Esophagus squamous epithelium (tissue), 5 donors: ENCODE measurements at places on chromosomes 3 and 15.

DNA sequence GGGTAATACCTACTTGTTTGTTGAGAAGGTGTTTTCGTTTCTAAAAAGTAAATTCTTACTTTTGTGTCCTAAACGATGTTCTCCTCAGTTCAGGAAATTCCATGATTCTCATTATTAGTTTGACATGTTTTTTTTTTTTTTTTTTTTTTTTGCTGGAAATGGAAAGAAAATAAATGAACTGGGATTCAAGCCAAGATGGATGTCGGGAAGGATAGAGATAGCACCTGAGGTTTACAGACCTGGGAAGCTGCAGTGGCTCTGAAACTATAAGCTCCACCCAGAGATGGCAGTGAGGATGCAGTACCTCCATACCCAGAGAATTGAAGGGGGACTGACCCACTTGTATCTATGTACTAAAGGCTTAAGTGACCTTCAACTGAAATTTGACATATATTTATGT lies 334.6 kb upstream of the TGFBR2 start:
- no peak for DNase-seq

- no peak for DNase-seq
These were observed 631 bp downstream of the CYP1A1 start for GRCh38 chr15:74724570-74725224.

DNA sequence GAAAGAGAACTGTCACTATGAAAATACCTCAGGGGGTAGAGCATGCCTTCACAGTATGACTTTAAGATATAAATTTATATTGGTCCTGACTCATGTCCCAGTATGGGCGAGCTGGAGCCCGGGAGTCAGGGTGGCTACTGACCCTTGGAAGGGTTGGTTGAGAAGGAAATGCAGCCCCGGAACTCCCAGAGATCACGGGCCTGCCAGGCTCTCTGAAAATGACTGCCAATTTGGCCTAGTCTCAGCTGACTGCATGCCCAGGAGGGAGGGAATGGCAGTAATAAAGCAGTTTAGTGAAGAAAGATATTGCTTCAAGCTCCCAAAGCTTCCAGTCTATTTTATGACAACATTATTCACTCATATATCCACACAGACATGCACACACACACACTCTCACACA lies 299.0 kb downstream of the NR2F2 start:
- DNase-seq, result no peak

GRCh38 chr3:17891139-17891856 lies 148.9 kb upstream of the TBC1D5 start:
- DNase-seq, result no peak

GRCh38 chr3:188191460-188191859 lies 37.5 kb downstream of the LPP start:
- no peak for DNase-seq

DNA sequence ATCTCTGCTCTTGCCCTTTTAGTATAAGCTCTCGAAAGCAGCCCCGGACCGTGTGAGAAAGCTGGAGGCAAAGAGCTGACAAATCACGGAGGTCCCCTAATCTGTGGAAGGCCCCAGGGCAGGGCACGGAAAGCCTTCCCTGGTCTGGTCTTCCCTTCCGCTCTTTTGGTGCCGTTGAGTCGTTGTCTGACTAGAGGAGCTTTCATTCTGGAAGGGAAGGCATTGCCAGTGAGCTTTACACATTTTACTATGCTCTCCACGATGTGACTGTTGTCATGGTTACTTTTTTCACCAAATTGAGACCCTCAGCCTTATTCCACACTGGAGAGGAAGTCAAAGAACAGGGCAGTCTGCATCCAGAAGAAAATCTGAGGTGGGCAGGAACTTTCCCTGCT lies 71.7 kb downstream of the CYP19A1 start:
- DNase-seq, result no peak

- DNase-seq, result no peak
These were observed 39.9 kb upstream of the MB21D2 start for GRCh38 chr3:192957441-192958021.

DNA sequence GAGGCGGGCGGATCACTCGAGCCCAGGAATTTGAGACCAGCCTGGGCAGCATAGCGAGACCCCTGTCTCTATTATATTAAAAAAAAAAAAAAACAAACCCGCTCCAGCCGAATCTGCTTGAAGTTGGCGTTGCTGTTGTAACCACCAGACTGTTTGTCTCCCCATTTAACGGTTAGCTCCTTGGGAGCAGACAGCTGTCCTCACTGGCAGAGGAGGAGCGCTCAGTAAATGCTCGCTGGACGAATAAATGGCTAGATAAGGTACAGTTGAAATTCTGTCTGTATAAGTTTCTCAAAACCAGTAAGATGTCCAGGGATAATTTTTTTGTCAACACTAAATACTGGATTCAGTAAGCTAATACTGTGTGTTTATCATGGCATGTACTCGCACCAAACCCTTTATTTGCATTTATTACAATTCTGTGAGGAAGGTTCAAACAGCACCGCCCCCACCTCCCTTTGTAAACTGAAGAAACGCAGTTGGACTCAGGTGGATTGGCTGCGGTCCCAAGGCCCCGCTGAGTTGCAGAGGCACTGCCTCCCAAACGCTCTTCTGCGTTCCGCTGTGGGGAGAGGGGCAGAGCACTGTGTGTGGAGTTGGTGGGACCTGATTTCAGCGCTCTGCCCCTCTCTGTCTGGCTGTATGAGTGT lies 1.1 kb downstream of the RCCD1 start:
- no peak for DNase-seq

GRCh38 chr3:171249245-171249644 lies 211.0 kb downstream of the TNIK start:
- no peak for DNase-seq

DNA sequence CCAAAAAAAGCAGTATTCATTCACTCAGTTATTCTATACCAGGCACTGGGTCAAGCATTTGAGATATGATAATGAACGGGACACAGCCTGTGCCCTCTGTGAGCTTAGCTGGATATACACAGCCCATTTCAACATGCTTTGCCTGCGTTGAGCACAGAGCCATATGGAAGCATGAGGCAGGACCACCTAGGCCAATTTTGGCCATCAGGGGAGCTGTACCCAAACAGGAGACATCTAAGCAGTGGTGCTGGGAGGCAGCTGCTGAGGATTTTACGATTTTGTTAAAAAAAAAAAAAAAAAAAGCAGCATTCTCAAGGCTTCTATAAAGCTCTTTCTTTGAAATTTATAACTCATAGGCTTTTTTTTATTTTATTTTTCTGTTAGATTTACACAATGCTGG lies 87.2 kb upstream of the SLC2A2 start:
- DNase-seq, result no peak

GRCh38 chr3:102000620-102001209 lies 151.4 kb downstream of the NFKBIZ start:
- DNase-seq, result no peak

DNA sequence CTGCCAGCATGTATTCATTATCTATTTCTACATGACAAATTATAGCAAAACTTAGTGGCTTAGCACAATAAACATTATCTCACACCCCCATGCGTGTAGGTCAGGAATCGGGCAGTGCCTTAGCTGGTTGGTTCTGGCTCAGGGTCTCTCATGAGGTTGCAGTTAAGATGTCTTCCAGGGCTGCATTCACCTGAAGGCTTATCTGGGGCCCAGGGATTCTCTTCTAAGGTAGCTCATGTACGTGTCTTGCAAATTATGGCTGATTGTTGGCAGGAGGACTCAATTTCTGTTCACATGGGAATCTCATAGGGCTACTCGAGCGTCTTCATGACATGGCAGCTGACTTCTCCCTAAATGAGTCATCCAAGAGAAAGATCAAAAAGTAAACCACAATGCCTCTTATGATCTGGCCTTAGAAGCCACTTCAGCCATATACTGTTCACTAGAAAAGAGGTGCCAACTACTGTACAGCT lies 42.9 kb upstream of the TSC22D2 start:
- DNase-seq, result no peak

DNA sequence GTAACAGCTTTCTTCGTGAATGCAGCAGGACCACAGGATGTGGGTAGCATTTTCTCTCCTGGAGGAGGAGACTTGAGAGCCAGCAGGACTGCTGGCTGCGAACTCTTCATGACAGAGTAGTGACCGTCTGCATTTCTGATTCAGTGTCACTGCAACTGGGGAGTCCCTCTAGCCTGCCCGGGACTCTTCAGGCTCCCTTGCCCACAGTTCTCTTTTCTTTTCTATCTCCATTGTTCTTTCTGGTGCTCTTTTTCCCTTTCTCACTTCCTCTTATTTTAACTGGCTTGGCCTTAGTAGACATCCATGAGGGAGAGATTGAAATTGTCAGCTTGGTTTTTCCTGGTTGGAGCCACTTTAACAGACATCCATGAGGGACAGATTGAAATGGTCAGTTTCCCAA lies 49.9 kb upstream of the P2RY1 start:
- DNase-seq, result no peak

DNA sequence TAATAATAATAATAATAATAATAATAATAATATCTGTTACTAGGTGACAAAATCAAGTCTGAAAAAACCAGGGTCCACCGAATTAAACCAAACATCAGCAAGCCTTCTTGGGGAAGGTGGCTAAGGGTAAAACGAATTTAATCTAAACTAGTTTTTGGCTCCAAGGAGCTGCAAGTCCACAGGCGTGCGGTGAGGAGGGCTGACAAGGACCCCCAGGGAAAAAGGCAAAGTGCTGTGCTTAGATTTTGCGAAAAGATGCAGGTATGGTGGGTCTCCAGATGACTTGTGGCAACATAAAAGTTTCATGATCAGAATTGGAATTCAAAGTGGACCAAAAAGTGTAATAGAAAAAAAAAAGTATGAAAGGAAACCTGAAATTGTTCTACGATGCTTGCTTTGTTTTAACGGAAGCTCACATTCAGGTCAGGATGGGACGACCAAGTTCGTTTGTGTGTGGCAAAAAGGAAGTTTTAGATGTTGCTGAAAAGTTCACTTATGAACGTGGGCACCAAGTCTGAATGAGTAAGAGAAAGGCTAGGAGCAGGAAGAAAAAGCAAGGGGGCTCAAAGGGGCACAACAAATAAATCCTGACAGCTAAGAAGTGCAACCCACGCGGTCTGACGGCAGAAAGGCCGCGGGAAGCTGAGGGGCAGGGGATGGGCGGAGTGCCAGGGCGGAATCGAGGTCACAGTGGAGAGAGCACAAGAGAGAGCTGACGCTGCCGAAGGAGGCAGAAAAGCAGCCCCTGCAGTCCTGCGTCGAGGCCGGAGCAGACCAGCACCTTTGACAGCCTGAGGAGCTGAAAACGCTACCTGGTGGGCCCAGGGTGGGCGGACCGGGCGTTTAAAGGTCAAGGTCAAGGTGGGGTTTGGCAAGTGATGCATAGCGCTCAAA lies 1.1 kb downstream of the WDR82 start:
- DNase-seq, result no peak

DNA sequence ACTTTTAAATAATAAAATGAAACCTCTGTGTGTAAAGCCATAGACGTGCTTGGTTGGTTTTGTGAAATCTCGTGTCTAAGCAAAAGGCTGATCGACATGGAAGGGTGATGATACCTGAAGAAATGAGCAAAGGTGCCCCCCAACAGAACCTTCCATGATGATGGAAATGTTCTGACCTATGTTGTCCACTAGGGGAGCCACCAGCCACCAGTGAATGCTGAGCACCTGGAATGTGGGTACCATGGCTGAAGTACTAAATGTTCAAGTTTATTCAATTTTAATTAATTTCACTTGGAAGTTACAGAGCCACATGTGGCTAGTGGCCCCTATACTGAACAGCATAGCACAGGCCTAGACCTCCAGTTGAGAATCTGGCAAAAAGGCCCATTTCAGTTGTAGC lies 158.8 kb downstream of the POLR2M start:
- DNase-seq, result no peak
